CD8-positive, alpha-beta T cell (primary cell): ENCODE measurements at places on chromosomes 7 and 10.

GRCh38 chr7:127870231-127870907, 160.9 kb downstream of the LRRC4 start:
- DNase-seq: peak; percentile 15

GRCh38 chr7:134845461-134845860, 66.0 kb downstream of the CALD1 start:
- peak; percentile 14 for DNase-seq

DNA sequence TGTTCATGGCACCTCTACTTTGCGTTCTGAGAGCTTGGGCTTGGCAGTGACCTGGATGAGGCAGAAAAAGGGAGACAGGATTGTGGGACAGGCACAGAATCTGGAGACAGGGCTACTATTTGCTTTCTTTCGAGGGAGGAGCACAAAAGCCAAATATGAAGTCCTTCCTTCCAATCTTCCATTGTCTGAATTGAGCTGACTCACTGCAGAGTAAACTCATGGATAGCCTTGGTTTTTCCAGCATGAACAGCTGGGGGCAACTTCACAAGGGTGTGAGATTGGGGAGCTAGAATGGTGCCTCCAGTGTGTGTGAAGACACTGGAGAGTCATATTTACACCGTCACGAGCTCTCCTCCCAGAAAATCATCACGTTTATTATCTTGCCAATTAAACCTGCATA, 55.6 kb upstream of the NRP1 start:
- DNase-seq: no peak

GRCh38 chr10:49618821-49619220, 5.0 kb downstream of the CHAT start:
- DNase-seq: no peak

GRCh38 chr10:78712147-78712546, 356.6 kb upstream of the ZMIZ1 start:
- DNase-seq: no peak

- no peak for DNase-seq
Observed at GRCh38 chr7:119033641-119034040, 809.1 kb downstream of the ANKRD7 start.

GRCh38 chr7:143811-144453, 48.4 kb upstream of the FAM20C start:
- DNase-seq: no peak

DNA sequence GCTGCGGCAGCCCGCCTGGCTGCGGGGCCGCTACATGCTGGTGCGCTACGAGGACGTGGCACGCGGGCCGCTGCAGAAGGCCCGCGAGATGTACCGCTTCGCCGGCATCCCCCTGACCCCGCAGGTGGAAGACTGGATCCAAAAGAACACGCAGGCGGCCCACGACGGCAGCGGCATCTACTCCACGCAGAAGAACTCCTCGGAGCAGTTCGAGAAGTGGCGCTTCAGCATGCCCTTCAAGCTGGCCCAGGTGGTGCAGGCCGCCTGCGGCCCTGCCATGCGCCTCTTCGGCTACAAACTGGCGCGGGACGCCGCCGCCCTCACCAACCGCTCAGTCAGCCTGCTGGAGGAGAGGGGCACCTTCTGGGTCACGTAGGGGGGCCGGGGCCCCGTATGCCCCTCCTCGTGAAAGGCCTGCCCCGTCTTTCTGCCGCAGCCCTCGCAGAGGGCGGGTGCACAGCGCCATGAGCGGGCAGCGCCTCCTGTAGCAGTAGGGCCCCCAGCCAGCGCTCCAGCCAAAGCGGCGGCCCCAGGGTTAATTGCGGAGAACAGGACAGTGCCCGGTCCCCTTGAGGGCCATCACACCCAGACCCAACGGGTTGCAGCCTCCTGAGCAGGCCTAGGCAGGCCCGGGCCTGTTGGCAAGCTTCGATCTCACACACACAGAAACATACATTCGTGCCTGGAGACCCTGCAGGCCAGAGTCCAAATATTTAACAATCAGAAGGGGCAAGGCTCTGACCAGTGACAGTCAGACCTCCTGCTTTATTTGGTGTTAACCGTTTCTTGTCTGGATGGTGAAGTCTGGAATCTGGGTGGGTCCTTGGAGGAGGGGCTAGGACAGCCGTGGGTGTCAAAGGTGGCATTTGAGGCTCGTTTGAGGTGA, 44.1 kb downstream of the CHST3 start:
- no peak for DNase-seq

DNA sequence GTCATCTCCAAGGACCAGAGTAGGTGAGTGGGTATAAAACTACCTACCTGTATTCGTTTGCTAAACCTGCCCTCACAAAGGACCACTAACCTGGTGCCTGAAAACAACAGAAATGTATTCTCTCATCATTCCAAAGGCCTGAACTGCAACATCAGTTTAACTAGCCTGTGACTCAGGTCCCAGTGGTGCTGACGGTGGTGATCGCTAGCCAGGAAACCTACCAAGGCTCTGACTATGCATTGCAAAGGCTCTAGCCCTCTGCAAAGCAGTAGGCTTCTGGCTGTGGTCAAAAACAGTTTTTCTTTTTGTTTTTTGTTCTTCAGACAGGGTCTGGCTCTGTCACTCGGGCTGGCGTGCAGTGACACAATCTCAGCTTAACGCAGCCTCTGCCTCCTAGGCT, 107.5 kb downstream of the NPTX2 start:
- DNase-seq: no peak

DNA sequence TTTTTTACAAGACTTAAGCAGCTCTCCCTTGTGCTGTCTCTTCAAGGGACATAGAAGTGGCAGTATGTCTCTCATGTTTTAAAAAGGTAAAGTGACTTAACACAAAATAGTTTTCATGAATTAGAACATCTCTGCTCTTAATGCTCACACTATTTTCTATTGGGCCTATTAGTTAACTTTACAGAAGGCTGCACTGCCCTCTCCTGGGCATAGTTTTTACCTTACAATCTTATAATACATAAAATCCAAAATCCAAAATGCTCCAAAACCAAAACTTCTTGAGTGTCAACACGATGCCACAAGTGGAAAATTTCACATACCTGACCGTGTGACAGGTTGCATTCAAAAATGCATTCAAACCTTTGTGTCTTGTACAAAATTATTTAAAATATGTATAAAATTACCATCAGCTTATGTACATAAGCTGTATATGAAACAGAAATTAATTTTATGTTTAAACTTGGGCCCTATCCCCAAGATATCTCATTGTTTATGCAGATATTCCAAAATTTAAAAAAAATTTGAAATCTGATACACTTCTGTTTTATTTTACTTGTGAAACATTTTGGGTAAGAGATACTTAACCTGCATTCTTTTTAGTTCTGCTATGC, 25.8 kb downstream of the TES start:
- peak; percentile 67 for DNase-seq

DNA sequence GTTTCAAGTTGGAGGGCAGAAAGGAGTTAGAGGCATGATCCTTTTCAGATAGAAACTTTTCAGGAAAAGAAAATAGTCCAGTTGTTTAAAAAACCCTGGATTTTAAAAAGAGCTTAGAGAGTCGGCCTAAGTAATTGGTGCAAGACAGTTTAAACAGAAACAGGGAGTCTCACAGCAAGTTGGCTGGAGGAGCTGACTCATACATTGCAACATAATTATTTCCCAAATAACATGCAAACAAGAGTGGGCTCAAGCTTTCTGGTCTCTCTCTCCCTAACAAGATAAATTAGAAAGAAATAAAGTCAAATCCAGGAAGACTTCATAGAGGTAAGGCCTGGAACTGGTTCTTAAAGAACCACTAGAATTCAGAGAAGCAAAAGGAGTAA, 100.3 kb upstream of the AGBL3 start:
- DNase-seq: no peak

- DNase-seq: no peak
Observed at GRCh38 chr10:110045772-110046171, 38.0 kb downstream of the ADD3 start.

- no peak for DNase-seq
Observed at GRCh38 chr10:67770537-67770936, 67.5 kb downstream of the DNAJC12 start.

DNA sequence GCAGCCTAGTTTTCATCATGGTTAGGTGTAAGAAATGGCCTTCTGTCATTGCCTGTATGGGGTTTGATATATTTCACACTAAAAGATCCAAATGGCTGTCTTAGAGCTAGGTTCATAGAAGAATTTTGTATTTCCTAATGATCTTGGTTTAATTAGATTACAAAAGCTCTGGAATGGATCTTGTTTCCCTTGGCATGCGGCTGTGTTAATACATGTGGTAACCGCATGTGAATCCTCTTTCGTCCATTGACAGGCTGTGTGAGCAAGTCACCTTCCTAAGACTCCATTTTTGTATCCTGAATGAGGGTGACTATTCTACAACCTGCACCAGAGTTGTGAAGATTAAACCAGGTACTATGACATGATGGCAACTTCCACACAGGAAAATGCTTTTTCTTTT, 12.4 kb upstream of the FZD1 start:
- DNase-seq: no peak

GRCh38 chr10:13678101-13678843, 91.5 kb downstream of the PRPF18 start:
- DNase-seq: no peak

GRCh38 chr10:37775612-37776011, 81.8 kb downstream of the ZNF248 start:
- no peak for DNase-seq

DNA sequence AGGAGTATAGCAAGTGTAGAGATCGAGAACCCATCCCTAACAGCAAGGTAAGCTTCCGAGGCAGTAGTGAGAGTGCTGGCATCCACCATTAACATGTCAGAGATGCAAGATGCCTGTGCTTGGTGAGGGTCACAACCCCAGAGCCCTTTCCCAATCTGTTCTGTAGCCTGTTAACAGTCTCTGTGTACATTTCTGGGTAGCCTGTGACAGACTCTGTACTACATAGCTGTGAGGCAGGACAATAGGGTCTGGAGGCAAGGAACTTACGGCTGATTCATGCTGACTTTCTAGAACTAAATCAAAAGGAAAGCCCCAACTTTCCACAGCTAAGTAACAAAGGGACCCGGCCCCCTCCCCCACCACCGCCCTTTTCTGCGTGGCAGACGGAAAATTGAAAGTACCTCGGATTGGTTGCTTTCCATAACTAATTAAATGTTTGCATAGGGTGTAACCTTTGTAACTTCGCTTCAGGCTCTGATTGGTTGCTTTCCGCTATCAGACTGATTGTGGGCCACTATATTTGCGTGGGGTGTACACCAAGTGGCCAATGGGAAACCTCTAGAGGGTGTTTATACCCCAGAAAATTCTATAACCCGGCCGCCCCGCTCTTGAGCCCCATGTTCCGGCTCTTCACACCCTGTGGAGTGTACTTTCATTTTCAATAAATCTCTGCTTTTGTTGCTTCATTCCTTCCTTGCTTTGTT, 1.4 kb upstream of the TMEM168 start:
- DNase-seq: no peak
